Activated CD4-positive, alpha-beta T cell treated with anti-CD3 and anti-CD28 coated beads for 4 hours (primary cell): ENCODE measurements at places on chromosomes 3 and 15.

- no peak for DNase-seq
Observed at GRCh38 chr15:40477642-40478327, 7.0 kb downstream of the CHST14 start.

- DNase-seq: no peak
Observed at GRCh38 chr3:38308456-38308855, 26.4 kb downstream of the SLC22A14 start.

- no peak for DNase-seq
Observed at GRCh38 chr3:44030687-44031305, 210.9 kb upstream of the TOPAZ1 start.

DNA sequence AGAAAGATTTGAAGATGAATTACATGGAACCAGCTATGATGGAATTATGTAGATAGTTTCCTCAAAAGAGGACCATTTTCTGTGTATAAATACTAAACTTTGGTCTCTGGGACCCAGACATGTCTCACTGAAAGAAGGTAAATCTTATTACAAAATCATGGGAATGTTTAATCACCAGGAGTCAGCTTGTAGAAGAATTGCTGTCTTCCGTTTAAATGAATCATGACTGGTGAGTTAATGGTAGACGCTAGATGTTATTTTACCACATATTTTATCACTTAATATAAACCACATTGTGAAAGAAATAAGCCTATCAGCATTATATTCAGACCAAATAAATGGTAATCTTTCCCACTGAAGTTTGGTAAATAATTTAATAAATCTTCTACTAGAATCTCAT, 322.3 kb upstream of the SUCLG2 start:
- DNase-seq: no peak

DNA sequence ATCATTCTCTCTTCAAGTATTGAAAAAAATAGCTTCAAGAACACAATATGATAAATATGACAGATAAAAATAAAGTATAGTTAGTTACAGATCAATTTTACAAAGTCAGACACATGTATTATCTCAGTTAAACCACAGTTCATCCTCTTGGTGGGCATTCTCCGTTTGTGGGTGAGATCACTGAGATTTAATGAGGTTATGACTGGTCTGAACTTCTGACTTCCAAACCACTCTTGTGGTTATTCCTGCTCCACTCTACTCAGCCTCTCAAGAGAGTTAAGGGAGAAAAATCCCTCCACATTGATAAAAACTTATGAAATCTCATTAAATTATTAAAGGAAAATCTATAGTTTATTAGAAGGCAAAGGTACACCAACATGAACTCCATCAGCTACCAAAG, 229.9 kb upstream of the LRTM1 start:
- no peak for DNase-seq

DNA sequence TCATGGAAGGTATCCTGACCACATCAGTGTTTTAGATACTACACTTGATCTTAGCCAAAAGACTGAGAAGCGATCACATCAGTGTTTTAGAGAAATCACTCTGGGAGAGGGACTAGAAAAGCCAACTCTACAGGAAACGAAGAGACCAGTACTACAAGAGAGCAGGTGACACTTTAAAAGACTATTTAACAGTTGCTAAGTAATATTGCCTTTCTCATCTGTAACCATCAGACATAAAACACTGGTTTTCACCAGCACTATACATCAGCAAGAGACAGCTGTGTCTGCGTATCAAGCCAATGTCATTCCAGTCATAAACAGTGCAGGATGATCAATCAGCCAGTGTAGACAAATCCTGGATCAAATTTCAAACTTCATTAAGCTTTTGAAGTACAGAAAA, 66.7 kb downstream of the GLB1 start:
- DNase-seq: no peak

DNA sequence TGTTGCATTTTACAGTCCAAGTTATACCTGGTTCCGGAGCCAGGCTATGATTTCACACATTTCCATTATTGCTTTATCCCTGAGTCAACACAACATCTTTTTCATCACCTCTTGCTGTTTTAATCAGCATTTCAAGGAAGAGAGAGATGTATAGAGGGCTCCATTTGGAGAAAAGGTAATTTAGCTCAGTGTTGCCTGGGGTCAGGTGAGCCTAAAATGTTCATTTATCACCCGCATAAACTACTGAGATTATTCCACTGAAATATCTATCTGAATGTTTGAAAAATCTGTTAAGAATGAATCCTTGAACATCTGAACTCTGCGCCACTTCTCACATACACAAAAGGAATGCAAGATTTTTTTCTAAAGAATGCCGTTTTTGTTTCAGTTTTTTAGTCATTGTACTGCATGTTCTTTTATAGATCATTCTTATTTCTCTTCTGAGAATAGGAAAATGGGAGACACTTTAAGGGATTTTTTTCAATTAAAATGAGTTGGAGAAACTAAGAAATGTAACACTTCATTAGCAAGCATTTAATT, 51.5 kb upstream of the AGTR1 start:
- DNase-seq: no peak
